ENCODE measurements at places on chromosomes 12 and 14.

DNA sequence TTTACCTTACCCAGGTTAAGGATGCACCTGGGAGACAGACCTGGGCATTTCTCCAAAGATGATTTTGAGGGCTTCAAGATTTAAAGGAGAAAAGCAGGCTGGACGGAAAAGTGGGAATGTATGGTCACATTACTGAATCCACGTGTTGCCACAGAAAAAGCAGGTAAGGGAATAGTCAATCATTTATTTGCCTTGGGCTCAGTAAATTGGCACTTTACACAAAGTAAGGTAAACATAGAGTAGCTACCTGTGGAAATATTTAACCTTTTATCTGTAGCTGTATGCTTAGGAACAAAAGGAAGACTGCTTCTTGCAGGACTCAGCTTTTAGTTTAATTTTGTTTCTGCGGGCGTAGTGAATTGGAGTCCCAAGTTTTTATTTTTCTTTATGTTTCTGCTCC is 153.3 kb downstream of the SLCO1B3 start:
- no peak for DNase-seq

GRCh38 chr12:27733052-27733656 is 22.5 kb downstream of the MRPS35 start:
- peak; percentile 20 for DNase-seq

GRCh38 chr14:71658261-71658860 is 273.9 kb upstream of the RGS6 start:
- DNase-seq, result no peak

GRCh38 chr14:61884711-61885110 is 122.5 kb downstream of the SNAPC1 start:
- no peak for DNase-seq

GRCh38 chr14:87630846-87631245 is 362.1 kb downstream of the GALC start:
- DNase-seq, result no peak
